ENCODE measurements at places on chromosomes 7 and 10.

DNA sequence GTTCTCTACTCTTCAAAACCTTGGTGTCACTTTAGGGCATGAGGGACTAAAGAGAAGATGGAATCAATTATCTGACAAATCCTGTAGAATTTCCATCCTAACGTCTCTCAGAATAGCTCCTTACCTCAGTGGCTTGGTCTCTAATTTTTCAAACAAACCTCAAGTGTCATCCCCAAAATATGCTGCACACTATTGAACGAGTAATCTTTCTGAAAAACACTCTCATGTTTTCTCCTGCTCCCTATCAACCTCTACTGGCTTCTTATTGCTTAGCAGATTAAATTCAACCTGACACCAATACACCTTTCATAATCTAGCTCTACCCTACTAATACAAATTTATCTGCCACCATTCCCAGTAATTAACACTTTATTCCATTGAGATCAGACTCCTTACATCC lies 8.5 kb downstream of the CNOT4 start:
- no peak for DNase-seq

- DNase-seq: no peak
These were observed 507.8 kb downstream of the SORCS3 start for GRCh38 chr10:105148921-105149320.

DNA sequence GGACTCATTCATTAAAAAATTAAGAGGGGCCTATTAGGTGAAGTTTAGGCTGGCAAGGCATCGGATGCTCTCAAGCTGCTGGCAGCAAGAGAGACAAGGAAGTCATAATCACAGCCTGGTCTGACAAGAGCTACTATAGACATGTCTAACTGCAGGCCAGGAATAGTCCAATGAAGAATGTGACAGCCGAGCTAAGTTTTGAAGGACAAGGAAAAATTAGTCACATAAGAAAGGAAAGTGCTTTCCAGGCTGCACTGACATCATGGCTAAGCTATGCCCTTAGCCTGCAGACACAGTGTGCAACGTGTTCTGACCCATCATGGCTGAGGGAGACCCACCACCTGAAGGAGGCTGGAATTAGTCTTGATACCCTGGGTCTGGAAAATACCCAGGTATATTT lies 281.1 kb downstream of the PLXNA4 start:
- no peak for DNase-seq

- no peak for DNase-seq
These were observed 35.6 kb downstream of the FAM241B start for GRCh38 chr10:69665474-69666320.

- no peak for DNase-seq
These were observed 62.4 kb upstream of the MKLN1 start for GRCh38 chr7:131265227-131265626.

Measured in bone marrow (tissue), 2 donors.